Stimulated activated CD4-positive, alpha-beta T cell treated with anti-CD3 and anti-CD28 coated beads, Interleukin-1b, Interleukin-23, amount 100 ng/mL, for 48 hours (primary cell): ENCODE measurements at places on chromosomes 2 and 18.
A peak's percentile ranks its signal among the peaks of the same experiment; 100 is the strongest.

- no peak for DNase-seq
Observed at GRCh38 chr2:127527001-127527804, 914 bp upstream of the IWS1 start.

- no peak for DNase-seq
Observed at GRCh38 chr2:133221398-133221797, 346.9 kb downstream of the NCKAP5 start.

GRCh38 chr2:103264058-103264768, 502.4 kb downstream of the TMEM182 start:
- DNase-seq = no peak

DNA sequence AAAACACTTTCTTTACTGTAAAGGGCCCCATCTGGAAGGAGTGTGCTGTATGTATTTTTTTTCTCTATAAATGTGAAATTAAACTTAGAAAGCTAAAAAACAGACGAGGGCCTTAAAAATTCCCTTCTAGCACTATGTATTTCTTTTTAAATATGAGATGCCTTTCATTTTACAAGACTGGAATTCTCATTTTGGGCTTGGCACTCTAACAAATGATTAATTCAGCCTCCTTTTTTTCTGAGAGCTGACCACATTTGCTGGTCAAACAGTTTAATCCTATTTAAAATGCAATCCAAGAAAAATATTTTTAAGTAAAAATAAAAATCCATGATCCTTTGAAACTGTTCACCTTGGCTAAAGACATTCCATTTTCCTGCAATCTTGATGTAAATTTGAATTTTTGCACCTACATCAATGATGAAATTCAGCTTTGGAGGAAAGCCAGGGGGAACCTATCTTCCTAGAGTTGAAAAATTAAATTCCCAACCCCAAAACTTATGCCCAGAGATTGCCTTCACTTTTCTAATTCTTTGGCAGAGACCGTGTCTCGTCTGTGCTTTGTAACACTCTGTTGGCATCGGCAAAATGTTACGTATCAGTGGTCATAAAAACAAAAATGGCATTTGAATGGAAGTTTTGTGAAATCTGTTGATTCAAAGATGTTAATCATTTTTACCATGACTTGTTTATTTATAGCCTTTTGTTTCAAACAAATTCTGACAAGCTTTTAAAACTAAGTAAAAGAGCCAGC, 284.5 kb downstream of the ZNF521 start:
- DNase-seq = no peak

DNA sequence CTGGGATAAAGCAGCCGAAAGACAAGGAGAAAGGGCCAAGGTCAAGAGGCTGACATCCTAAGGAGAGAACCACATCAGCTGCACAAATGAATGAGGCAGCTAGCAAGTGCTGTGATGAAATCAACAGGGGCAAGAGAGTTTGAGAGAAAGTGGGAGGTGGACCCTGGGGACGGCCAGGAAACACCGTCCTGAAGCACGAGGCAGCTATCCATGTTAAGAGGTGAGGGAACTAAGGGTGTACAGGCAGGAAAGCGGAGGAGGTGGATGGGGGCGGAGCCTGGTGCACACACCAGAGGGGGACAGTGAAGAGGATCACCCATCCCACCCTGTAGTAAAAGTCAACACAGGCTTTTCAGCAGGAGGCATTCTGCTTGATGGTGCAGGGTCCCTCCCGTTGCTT, 52.4 kb downstream of the HDLBP start:
- no peak for DNase-seq

GRCh38 chr18:8357320-8357719, 251.9 kb upstream of the RAB12 start:
- no peak for DNase-seq

DNA sequence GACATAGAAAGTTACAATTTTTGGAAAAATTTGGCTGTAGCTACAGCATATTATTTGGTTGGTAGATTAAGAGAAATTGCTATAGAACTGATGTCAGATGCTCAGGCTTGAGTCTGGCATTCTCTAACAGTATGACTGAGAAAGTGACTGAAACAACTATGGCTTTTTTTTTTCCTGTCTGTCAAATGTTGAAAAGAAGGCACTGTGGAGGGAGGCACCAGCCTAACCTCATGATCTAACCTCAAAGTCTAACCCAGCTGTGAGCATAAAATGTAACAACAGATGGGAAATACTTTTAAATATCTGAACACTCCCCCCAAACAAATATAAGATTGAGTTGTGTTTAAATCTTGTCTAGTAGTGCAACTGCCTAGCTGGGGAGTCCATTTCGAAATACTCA, 629.1 kb downstream of the LRP1B start:
- DNase-seq = no peak

DNA sequence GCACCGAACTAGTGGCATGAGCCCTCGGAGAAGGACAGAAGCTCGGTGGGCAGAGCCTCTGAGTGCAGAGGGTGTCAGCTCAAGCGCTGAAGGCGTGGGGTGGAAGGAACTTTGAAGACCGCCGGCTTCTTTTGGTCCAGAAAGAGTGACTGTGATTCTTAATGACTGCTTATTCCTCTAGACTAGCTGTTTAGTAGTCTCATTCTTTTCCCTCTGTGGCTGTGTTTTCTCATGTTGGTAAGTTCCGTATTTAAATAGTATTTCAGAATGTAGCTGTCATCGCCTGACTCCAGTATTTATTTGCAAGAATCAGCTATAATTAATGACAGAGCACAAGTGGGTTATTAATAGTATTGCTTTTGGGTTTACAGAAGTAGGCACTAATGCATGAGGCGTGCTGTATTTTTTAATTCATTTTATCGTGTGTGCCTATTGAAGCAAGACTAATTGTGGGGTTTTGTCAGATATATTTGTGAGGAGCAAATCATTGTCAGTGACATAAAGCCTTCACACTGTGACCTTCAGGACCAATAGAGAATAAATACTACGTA, 80.8 kb upstream of the NFATC1 start:
- DNase-seq = no peak

DNA sequence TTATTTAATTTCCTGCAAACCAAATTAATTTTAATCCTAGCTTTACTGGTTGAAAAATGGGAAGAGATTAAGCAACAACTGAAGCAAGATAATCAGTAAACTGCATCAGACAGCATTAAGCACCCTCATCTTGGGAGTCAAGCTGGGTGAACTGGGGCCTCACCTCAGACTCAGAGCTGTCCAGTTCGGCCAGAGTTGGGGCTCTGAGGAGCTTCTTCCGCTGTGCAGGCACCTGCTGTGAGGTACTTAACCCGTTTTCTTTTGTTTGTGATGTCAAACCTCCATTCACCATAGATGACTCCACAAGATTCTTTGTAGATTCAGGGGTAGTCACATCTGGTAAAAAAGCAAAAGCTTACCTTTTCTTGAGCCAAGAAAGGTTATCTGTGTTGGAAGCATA, 71.8 kb downstream of the PRELID3A start:
- no peak for DNase-seq

DNA sequence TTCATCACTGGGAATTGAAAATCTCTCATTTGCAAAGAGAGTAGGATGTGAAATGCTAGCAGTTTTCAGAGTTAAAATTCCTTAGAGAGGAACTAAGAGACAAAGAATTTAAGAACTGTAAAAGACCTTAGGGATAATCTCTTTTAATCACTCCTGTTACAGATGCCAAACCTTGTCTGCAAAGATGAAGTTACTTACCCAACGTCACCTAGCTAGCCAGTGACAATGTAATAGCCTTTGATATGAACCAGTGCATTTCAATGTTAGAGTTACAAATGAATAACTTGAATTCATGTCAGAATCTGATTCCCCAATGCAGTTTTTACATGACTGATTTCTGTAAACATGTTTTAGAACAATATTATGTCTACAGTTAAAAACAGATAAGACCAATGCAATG, 190.1 kb downstream of the LRP1B start:
- no peak for DNase-seq

- DNase-seq = no peak
Observed at GRCh38 chr2:42906557-42907411, 114.4 kb upstream of the HAAO start.

DNA sequence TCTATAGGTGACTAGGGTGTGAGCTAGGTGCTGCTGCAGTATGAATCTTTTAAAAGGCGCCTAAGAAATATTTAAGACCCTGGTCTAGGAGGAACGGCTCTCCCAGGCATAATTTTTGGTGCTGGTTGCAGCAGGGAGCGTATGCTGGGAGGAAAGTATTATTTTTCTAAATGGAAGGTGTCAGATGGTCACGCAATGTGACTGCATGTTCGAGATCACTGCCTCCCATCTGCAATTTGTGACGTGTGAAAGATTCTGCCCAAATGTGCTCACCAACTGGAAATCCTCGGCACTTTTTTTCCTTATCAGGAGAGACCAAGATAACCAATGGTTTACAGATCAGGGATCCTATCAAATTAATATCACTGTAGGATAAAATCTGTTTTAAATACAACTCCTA, 95.6 kb upstream of the KLHL14 start:
- no peak for DNase-seq

DNA sequence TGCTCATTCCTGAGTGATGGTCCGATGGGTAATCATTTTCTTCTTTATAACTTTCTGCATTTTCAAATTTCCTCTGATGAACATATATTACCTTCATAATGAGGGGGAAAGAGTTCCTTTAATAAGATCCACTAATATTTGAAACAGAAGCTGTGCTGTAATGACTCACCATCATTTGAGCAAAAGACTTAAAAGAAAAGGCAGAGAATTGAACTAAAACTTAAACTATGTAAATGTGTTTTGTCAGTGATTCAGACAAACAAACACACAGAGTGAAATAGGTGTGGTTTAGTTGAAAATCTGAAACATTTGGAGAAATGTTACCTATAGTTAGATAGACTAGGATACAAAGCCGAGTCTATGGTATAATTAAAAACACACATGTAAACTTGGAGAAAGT, 209.6 kb downstream of the STK39 start:
- no peak for DNase-seq

DNA sequence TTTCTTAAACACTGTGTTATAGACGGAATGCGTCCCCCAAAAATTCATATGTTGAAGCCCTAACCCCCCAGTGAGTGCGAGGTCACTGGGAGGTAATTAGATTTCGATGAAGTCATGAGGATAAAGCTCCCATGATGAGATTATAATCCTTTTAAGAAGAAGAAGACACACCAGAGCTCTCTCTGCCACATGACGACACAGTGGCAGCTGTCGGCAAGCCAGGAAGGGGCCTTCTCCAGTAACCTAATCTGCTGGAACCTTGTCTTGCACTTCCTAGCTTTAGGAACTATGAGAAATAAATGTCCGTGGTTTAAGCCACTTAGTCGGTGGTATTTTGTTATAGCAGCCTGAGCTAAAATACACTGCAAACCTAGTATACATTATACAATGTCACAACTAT, 12.3 kb downstream of the TMEM237 start:
- DNase-seq = no peak

DNA sequence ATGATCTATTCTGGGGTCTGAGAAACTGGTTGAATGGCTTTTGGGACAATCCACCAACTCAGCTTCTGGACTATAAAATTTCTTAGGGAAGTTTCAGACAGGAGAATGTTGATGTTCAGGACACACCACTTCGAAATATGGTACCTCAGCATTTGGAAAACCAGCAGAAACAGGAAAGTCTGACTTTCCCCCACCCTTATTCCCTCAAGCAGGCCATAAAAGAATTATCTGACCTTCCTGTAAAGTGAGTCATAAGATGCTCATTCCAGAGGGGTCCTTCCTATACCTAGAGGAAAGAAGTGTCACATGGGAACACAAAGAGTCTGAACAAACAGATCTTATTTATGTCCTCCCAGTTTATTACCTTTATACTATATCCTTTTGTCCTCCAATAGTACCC, 415.0 kb downstream of the CPS1 start:
- DNase-seq = no peak

- no peak for DNase-seq
Observed at GRCh38 chr2:217228732-217229131, 368.9 kb upstream of the TNP1 start.

DNA sequence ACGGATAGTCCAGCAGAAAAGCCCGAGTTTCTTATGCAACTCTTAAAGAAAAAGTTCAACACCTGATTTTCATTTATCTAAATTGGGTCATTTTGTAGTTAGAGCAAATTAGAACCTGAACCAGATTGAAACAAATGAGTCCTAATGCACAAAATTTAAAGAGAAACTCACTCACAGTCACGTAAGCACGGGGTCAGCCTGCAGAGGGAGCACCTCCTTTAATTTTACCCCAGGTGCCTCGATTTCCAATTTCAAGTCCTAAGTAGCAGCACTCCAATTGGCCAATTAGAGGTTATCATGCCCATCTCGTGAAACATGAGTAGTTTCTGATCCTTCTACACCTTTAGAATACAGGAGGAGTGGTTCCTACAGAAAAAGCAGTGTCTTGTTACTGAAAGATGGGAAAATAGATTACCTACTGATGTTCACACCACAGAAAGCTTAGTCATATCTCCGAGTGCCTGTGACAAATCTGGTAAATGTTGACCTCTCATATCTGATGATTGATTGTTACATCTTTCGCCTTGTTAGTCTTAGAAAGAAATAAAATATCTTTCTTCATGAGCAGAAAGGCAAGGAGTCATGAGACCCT, 1929.8 kb upstream of the LRRTM1 start:
- DNase-seq = no peak

- DNase-seq = peak; percentile 32
Observed at GRCh38 chr18:62445386-62445917, 77.4 kb upstream of the ZCCHC2 start.

GRCh38 chr18:78727057-78727739, 252.4 kb upstream of the SALL3 start:
- no peak for DNase-seq

- no peak for DNase-seq
Observed at GRCh38 chr2:1718339-1719220, 25.7 kb downstream of the PXDN start.

GRCh38 chr2:111972955-111973565, 74.7 kb downstream of the MERTK start:
- no peak for DNase-seq

GRCh38 chr2:10123281-10123680, 742 bp downstream of the RRM2 start:
- no peak for DNase-seq

GRCh38 chr2:72207334-72207733, 59.7 kb upstream of the CYP26B1 start:
- no peak for DNase-seq

DNA sequence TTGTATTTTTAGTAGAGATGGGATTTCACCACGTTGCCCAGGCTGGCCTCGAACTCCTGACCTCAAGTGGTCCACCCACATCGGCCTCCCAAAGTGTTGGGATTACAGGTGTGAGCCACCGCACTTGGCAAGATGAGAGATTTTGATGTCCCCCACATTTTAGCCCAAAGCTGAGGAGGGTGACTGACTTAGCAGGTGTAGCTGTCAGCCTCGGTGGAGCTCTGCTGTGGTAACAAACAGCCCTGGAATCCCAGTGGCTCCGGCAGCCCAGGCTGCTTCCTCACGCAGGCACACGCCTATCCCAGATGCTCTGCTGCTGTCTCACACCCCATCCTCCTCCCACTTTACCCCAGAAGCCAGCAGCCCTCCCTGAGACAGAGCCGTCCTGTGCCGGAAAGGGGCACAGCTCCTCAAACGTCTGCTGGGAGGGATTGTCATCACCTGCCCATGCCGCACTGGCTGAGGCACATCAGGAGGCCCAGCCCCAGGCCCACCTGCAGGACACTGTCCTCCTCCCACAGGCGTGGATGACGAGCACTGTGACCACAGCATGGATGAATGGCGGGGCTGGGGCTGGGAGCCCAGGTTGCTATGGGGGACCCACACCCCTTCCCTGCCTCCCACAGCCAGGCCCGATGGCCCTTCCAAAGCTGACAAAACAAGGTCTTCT, 10.6 kb upstream of the BOK start:
- DNase-seq = no peak

GRCh38 chr2:24515335-24515734, 24.3 kb downstream of the NCOA1 start:
- DNase-seq = no peak
